ENCODE measurements at places on chromosomes 6 and 20. TPM values are rescaled to one million over a fixed set of nuclear protein-coding genes. Genes with fewer than 3 reads are reported as not detected.

Gene PDE10A
- 52.4 TPM for polyA plus RNA-seq

Gene RAB44
- polyA plus RNA-seq, result not detected

Gene BFSP1
- 1.3 TPM for polyA plus RNA-seq

Gene PSORS1C1
- polyA plus RNA-seq, result not detected

Gene LY6G6F
- polyA plus RNA-seq, result not detected

Gene HLA-DQB2
- not detected for polyA plus RNA-seq

Gene SLC22A1
- 1.4 TPM for polyA plus RNA-seq

Gene NRN1
- polyA plus RNA-seq, result 4.4 TPM

Gene TAAR6
- polyA plus RNA-seq, result not detected

Gene PACSIN1
- 5.7 TPM for polyA plus RNA-seq

Gene RWDD2A
- 6.3 TPM for polyA plus RNA-seq

Gene FUT9
- 18.5 TPM for polyA plus RNA-seq

Gene PRKN
- 1.2 TPM for polyA plus RNA-seq
